ENCODE measurements at places on chromosomes 2 and 18.

DNA sequence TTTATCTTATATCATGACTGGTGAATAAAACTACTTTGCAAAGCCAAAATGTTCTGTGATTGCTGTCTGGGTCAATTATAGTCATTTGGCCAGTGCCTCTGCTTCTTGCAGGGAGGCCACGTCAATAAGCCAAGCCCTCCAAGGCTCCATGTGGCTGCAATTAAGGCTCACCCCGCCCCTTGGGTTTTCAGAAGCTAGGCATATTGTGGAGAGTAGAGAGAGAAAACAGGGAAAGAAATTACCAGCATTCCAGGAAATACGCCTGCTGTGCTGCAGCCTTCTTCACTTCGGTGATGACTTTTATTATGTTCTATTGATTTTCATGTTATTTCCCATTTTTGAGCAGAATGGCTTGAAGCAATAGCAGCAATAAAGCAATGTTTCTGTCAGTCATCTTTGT, 319.7 kb downstream of the SOX11 start:
- peak; percentile 49 for DNase-seq

GRCh38 chr2:68317971-68318913, 1.5 kb downstream of the CNRIP1 start:
- peak; percentile 56 for DNase-seq

- no peak for DNase-seq
These were observed 59.1 kb downstream of the ACSL3 start for GRCh38 chr2:222919841-222920526.

DNA sequence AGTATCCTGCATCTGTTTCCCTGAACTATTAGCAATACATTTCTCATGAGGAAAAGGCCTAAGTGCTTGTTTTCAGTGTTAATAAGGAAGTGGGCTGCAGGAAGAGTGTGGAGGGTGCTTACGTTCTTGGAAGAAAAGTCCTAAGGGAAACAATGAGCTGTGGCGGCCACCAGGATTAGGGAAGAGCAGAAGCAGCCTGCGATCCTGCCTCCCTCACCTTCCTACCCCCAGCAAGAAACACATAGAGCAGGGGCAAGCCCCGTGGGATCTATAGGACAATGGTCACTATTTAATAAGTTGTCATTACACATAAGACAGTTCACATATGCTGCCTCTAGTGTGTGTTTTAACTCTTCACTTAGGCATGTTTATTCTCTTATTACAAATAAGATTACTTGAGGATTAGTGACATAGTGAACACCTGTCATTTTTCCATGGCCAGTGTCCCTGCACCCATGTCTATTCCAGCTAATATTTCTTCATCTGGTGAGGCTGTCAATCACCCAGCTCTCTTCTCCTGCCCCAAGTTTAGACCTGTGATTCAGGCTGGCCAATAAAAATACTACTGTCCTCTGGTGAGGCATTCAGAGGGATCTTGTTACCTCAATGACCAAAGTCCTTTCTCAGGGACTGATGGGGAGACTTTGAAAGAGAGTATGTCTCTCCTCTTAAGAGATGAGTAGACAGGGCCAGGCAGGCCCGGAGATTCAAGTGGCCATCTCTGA, 510.9 kb upstream of the CELF4 start:
- no peak for DNase-seq

GRCh38 chr18:57959278-57959677, 84.7 kb upstream of the NEDD4L start:
- no peak for DNase-seq

- DNase-seq, result peak; percentile 42
These were observed 23.1 kb upstream of the GPC1 start for GRCh38 chr2:240412211-240412861.

GRCh38 chr2:74841641-74842040, 7.7 kb downstream of the HK2 start:
- no peak for DNase-seq

DNA sequence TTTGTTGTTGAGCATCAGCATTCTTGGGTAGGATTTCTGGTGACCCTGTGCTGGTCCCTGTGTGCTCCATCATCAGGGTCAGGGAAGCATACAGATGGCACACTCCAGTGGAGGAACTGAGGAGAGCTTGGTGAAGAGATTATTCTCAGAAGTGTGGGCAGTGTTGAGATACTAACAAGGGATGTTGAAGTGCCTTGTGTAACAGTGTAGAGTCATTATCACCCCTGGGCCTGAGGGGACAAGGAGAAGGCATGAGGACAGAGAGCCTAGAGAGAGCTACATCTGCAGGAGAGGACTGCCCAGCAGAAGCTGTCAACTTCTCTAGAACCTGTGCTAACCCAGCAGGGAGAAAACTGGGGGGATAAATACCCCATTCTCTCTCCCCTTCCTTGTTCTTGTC, 189.0 kb downstream of the PLCL1 start:
- DNase-seq, result no peak

GRCh38 chr2:62485761-62486438, 20.1 kb downstream of the TMEM17 start:
- no peak for DNase-seq

GRCh38 chr18:24446953-24447538, 13.4 kb upstream of the HRH4 start:
- DNase-seq, result no peak

- no peak for DNase-seq
These were observed 147.0 kb upstream of the PELI1 start for GRCh38 chr2:64291181-64291580.

GRCh38 chr2:98731041-98731893, at the start of gene MGAT4A:
Gene MGAT4A (minus strand): TSS chr2:98731132. CDS start chr2:98726332, 4,800 bp downstream.
- peak; percentile 71 for DNase-seq

GRCh38 chr2:203062126-203062525, 47.5 kb downstream of the NBEAL1 start:
- DNase-seq, result no peak

DNA sequence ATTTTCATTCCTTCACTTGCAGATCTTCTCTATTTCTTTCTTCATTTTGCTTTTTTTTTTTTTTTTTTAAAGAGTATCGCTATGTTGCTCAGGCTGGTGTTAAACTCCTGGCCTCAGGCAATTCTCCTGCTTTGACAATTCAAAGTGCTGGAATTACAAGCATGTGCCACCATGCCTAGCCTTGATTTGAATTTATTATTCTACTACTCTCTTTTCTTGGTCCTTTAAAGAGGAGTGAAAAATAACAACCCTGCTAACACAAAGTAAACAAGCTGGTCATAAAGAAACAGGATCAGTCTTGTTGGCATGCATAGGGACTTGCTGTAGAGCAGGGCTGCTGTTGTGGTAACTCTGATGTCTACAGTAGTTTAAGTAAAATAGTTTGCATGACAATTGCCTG, 1615.3 kb upstream of the ZEB2 start:
- DNase-seq, result no peak
